CD4-positive, alpha-beta T cell treated with Interleukin-17A for 1 hour (primary cell): ENCODE measurements at places on chromosomes 7 and 10.

GRCh38 chr7:19112274-19113001 is 5.0 kb downstream of the TWIST1 start:
- DNase-seq: no peak

- DNase-seq: no peak
Measured at GRCh38 chr10:37638569-37638968, 218.8 kb downstream of the ZNF248 start.

DNA sequence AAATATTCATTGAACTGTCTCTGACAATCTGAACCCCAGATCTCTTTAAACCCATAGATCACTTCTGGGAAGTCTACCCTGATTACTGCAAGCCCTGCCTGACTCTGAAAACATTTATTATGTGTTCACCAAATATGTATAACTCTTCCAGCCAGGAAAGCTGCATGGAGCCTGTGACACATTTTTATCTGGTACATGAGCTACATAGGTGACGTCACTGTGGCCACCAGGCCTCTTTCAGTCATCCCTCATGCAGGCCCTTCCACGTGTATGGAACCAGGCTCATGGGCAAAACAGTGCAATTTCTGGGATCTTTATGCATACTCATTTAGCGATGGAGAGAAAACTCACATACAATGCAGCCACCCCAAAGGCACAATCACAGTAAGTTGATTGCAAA is 133.9 kb upstream of the NUPR2 start:
- DNase-seq: no peak

- DNase-seq: no peak
Measured at GRCh38 chr7:31939076-31939475, 131.1 kb downstream of the PDE1C start.

- no peak for DNase-seq
Measured at GRCh38 chr7:50145226-50145625, 52.2 kb upstream of the ZPBP start.
